Cardiac muscle cell (in vitro differentiated cells and primary cell): ENCODE measurements at places on chromosomes 7 and 10. TPM values are rescaled to one million over a fixed set of nuclear protein-coding genes. Genes with fewer than 3 reads are reported as not detected.
A peak's percentile ranks its signal among the peaks of the same experiment; 100 is the strongest.

The ACTR1A gene
- 165 and 172 TPM in 2 replicates for polyA plus RNA-seq

The XPNPEP1 gene
- polyA plus RNA-seq: 68.1 and 87.1 TPM in 2 replicates

GRCh38 chr10:58424176-58424575 lies 39.0 kb downstream of the TFAM start:
- no peak for DNase-seq

DNA sequence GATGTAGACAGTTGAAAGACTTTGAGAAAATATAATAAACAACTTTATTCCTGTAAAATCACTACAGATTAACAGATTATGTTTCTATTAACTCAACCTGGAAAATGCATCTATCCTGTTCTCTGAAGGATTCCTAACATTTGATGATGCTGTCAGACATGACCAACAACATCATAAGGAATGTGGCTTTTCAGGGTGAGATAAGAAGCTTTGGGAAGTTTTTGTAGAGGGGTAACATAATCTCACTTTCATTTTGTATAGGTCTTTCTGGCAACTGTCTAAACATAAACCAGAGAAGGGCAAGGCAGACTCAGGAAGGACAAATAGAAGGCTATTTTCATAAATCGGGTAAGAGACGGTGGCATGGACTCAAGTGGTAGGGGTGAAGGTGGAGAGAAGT lies 112.2 kb downstream of the TES start:
- no peak for DNase-seq

GRCh38 chr7:50939021-50939420 lies 156.3 kb upstream of the GRB10 start:
- peak; percentile 7 for DNase-seq

The PAX4 gene
- polyA plus RNA-seq: not detected in 2 replicates

- no peak for DNase-seq
Observed at GRCh38 chr10:125064681-125065492, 95.5 kb downstream of the CTBP2 start.

GRCh38 chr7:121936951-121937623 lies 64.1 kb downstream of the PTPRZ1 start:
- peak; percentile 18 for DNase-seq

- no peak for DNase-seq
Observed at GRCh38 chr10:59563531-59563930, 146.1 kb downstream of the SLC16A9 start.

DNA sequence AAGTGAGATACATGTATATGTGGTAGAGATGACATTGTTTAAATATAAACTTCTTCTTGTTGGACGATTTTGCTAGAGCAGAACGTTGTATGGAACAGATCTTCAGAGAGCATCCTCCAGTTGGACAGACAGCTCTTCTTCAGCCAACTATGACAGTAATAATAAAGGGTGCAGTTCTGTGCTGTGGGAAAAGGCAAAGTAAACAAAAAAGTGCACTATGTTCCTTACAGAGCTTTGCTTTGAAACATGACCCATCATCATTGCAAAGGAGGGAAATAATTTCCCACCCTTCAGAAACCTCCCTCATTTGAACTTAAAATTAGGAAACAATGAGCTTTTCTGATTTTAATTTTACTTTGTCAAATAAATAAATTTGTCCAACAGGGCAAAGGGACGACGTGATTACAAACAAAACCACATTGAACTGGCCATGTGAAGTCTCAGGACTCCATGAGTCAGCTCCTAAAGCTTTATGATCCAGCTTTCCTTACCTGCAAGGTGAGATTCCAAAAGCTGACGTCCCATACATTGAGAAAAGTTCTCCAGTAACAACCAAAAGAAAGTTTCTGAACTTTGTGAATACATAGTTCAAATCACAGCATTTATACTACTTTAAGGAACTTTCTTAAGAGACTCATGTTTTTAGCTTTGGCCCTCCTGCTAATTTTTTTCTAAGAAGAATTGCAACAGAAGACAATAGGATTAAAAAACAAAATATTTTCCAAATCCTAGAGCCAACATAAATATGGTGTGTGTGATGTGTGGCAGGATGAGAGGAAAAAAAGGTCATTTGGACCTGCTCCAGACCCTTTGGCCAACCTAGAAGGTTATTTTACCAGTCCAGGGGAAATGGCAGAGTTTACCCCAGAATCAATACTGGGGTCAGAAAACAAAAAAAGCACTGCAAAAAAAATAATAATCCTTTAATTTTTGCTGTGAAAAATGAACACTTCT lies 565.4 kb upstream of the NRP1 start:
- DNase-seq: peak; percentile 40
